ENCODE measurements at places on chromosomes 1 and 21. TPM values are rescaled to one million over a fixed set of nuclear protein-coding genes. Genes with fewer than 3 reads are reported as not detected.

The TNFRSF1B gene
- total RNA-seq, result 0.26 TPM

The F5 gene
- not detected for total RNA-seq

The PTCH2 gene
- 0.51 TPM for total RNA-seq

The BRWD1 gene
- total RNA-seq, result 55.5 TPM

The RBP7 gene
- not detected for total RNA-seq

DNA sequence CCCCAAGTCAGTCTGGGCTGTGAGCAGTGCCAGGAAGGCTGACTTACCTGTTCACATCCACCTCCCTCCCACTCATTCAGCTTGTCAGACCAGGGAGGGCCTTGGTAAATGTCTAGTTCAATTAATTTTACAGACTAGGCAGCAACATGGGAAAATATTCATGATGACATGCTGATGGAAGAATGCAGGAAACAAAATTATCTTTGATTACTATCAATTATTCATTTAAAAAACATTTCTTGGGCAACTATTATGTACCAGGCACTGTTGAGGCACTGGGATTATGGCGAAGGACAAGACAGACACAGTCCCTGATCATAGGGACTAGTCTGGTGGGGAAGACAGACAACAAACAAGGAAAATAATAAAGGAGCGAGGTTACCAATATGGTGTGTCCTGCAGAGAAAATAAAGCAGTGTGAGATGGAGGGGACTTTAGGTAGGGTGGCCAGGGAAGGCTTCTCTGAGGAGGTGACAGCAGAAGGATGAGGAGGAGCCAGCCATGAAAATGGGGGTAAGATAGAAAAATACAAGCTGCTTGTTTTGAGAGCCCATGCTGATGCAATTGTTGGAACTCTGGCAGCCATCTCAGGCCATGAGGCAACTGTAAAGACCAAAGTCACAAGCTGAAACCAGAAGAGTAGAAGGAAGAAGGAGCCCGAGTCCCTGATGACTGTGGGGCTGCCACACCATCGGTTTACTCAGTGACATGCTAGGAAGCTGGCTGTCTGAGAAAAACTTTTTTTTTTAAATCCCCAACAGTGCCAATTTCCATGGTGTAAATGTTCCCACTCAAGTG is 14.0 kb downstream of the TRIM62 start:
- no peak for DNase-seq

GRCh38 chr1:206001476-206001888 is 1.7 kb downstream of the RAB7B start:
- peak; percentile 89 for DNase-seq

GRCh38 chr1:218365226-218365999 is 20.3 kb downstream of the TGFB2 start:
- no peak for DNase-seq

DNA sequence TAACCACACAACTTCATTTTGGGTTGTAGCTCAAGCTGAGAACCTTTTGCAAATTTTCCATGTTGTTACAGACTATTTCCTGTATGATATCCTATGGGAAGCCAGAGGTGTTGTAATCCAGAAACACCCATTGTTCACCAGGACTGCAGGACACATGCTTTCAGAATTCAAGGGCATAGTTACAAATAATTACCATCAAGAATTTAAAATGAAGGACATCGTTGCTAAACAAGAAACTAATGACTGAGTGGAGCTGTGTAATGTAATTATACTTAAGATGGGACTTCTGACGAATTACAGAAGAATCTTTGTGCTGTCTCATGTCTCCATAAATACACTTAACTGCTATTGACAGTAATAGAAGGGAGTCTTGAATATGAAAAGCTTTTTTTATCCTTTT is 47.6 kb upstream of the HOOK1 start:
- DNase-seq, result no peak
